ENCODE measurements at places on chromosomes 2 and 18.

- no peak for DNase-seq
Observed at GRCh38 chr2:100699131-100699530, 120.8 kb upstream of the NPAS2 start.

DNA sequence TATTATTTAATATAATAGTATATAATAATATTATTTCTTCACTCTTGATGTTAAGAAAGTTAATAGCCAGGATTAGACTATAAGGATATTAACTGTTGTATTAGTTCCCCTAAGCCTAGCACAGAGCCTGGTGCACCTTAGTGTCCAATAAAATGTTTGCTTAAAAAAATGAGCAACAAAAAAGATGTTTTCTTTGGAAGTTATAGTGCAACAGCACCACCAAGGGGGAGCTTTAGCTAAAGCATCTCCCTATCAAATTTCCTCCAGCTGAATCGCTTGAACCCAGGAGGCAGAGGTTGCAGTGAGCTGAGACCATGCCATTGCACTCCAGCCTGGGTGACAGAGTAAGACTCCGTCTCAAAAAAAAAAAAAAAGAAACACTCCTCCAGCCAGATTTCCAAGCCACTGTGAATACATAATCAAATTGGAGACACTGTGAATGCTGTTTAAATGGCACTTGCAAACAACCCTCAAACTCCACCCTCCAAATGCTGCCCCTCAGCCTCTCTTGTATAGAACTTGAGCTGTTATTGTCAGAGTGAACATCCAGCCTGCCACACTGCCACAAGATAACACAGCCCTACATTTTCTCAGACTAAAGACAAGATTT is 221.9 kb downstream of the DYM start:
- DNase-seq: no peak

DNA sequence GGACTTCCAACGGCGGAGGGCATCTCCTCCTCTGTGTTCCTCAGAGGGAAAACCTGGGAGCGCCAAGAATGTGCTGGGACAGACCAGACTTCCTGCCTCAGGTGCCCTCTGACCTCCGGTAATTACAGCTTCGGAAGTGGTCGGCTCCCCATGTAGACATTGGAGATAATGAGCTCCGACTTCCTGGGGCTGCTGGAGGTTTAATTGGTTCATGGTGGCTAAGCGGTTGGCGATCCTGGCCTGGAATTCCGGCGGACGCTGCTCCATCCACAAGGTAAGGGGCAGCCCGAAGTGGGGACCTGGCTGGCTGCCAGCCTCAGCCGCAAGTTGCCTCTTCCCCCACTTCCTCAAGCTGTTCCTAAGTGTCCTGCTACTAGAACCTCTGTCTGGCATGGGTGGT is 83.2 kb upstream of the EPC2 start:
- no peak for DNase-seq

DNA sequence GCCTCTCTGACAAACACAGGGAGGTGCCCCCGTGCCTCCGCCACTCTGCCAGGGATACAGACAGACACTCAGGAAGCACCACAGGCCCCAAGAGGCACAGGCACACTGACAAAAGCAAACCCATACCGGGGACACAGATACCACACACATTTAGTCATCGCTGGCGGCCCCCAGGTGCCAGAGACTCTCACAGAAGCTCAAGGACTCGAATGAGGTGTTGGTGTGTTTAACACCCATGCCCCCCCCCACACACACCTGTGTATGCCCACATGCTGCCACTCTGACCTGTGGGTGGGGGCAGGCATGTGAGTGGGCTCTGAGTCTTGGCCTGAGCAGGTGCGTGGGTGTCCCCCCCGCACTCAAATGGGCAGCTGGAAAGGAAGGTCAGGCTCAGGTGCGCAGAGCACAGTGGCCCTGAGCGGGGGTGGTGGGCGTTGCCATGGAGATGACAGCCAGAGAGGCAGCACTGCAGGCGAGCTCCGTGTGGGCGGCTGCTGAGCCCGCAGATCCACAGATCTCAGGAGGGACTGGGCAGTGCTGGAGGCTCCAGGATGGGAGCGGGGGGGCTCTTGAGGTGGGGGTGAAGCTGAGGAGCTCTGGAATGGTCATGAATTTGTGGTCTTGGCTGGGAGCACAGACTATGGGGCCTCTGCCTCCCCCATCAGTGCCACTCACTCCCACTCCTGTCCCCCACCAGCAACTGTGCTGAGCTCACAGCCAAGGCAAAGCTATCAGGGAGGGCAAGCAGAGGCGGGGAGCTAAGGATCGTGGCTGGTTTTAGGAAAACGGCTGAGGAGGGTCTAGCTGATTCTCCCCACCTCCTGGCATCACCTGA is 73.9 kb upstream of the TAF1B start:
- DNase-seq: no peak

- DNase-seq: no peak
Observed at GRCh38 chr2:210003359-210003758, 921 bp downstream of the RPE start.

DNA sequence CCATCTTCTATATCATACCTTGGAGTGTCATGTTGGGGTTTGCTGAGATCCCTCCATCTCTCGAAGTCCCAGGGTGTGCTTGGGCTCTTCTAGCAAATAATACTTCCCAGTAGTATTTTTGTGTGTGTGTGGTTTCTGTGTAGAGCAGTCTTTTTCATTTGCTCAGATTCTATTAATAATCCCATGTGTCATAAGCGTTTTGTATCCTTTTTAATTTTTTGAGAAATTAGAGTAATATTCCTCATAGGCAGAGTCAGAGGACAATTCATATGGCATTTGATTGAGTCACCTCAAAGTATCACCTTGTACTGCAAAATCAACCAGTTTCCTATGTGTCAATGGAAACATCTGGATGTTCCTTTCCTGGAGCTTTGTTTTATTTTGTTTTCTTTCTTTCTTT is 37.4 kb upstream of the PPP1R1C start:
- no peak for DNase-seq

DNA sequence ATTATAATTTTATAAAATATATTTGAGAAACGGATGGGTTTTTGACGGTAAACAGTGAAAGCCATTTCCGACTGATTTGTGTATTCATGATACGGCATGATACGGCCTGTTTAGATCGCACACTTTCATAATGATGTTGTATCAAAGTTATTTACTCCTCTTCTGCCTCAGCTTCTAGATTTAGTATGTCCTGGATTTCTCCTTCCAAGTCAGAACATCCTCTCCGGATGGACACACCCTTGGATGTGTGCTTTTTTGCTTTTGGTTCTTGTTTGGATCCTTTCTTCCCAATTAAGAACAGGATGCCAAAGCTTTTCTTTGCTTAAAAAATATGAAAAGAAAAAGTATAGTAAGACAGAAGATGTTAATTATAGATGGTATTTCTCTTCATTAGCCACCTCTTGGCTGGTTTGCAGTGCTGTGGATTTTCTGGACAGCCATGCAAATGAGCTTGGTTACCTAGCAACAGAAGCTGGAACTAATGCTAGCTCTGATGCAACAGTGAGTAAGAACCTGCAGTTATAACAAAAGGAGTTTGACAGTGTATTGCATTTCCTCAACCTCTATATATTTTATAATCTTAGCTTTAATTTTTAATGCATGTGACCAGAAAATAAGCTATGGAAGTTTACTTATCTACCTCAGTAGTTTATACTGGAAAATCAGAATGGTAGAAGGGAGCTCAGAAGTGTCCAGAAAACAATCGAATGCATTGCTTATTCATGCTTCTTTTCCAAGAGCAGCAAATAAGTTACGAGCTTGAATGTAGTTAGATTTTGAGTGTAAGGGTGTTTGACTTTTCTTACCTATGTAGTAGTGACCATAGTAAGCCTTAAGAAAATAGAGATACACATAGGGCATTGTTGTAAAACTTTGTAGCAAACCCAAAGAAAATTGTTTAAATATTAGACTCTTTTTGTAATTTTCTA is 27.9 kb downstream of the RMND5A start:
- no peak for DNase-seq

DNA sequence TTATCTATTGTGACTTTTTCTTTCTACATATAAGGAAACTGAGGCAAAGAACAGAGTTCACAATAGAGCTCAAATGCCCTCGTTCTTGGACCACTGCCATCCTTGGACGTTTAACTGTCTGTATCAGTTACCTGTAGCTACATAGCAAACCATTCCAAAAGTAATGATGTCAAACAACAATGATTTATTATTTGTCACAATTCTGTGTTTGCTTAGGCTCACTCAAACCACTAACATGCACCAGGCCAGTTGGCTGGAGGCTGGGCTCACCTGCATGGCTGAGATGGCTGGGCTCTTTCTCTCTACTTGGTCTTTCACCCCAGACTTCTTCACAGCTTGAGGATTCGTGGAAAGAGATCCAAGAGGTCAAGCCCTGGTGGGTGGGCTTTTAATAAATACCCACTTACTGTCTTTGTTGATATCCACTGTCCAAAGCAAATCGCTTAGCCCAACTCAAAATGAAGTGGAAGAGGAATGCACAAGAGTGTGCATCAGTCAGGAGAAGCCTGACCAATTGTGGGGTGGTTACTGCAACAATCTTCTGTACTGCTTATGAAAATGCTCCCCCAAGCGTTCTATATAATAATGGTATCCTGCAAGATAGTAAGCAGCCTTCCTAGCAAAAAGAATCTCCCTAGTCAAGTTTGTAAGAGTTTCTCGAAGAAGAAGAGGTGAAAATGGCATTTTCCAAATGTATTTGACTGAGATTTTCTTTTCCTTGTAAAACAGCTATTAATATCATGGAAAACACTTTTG is 163.5 kb upstream of the NT5C1B start:
- no peak for DNase-seq

DNA sequence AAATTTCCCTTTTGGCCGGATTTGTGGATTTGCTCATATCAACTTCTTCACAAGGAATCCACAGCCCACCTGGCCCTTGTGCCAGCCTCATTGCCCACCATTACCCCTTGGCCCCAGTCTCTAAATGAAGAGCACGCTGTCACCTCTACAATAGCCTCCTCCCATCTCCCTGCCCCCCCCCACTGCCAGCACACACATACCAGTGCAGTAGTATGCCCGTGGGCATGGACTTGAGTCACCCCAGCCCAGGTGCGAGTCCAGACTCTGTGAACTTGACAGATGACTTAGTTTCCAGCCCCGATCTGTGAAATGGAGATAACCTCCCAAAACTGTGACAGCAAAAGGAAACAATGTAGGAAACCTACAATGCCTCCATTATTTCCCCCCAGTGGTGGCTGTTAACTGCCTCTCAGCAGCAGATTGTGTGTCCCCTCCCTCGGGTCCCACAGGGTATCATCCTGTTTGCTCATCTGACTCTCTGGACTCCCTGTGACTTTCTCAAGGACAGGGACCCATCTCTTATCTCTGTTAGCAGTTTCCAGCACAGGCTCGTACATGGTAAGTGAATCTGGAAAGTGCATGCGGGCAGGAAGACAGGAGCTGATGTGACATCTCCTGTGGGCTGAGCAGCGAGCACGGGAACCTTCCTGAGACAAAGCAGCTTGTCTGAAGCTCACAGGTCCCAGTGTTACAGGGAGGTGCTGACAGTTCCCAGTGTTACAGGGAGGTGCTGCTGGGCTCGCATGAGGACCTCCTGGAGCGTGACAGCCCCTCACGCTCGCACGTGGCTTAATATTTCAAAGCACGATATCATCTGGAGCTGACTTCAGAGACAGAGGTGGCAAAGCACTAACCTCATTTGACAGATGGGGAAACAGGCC is 4.2 kb upstream of the TMEM185B start:
- DNase-seq: no peak

DNA sequence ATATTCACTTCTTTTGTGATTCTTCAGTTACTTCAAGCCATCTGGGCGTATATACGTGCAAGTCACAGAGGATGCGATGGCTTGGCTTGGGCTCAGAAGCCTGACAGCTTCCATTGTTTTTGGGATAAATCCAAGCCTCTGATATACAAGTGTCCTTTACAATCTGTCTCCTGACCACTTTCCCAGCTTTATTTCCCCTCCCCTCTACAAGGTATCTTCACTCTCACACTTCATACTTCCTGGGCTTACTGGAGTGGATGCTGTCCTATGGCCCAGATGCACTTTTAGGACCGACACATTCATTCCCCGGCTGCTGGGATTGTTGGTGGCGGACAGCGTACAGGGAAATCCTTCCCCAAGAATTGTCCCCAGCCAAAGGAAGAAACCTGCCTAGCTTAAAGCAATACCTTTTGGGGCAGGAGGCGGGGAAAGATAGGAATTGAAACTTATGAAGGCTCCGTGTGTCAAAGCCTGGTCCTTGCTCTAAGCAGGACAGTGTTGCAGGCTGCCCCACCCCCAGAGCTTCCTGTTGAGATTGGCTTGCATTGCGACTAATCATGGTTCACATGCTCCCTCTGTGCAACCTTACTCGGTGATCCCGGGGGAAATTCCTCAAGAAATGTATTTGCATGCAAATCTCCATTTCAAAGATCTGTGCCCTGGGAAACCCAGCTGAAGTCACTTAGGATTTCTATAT is 802.9 kb upstream of the ID2 start:
- no peak for DNase-seq

GRCh38 chr2:218041302-218042168 is 27.5 kb upstream of the RUFY4 start:
- no peak for DNase-seq

DNA sequence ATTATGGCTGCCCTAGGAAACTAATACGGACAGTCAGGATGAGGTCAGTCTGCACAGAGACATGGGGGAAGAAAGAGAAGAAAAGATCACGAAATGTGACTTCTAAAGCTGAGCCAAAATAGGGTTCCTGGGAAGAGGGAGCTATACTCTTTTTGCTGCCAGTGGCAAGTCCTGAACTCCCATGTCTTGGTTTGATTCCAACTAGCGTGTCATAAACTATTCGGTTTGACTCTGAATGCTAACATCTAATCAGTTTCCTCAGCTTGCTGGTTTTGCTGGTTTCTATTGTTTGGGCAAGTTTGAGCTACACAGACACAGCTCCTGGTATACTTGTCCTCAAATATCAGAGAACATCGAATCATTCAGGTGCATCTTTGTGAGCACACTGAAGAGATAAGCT is 80.5 kb upstream of the CYP1B1 start:
- DNase-seq: no peak

GRCh38 chr2:66539452-66539851 is 104.5 kb downstream of the MEIS1 start:
- no peak for DNase-seq

DNA sequence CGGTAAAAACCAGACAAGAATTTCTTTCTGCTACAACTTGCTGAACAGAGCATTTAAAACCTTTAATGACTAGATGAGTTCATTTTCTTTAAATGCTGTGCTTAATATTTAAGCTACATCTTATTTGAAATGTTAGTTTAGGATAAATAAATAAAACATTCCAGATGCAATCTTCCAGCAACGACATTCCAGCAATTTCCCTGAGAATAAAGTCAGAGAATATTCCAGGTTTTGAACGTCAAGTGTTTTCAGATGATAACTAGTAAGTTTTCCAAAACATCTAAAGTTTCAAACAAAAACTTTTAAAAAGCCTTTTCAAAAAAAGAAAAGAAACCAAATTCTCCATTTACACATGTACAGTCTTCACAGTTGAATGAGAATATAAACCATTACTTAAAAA is 104.8 kb downstream of the PPP1R1C start:
- no peak for DNase-seq

GRCh38 chr2:20674974-20675679 is 8.2 kb downstream of the GDF7 start:
- DNase-seq: no peak

DNA sequence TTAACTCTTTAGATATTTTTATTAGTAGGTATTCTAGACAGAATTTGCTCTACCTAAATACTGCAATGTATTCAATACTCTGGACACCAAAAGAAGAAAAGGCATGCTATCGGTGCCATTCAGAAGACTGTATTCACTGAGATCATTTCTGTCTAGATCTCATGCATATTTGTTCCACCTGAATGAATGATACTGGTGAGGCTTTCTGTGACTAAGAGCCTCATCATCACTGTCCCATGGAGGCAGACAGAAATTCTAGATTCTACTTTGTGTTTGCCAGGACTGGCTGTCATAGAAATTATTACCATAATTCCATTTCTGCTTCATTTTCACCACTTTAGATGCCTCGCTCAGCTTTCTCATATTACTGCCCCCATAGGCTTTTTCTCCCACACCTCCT is 340.7 kb downstream of the MBD2 start:
- no peak for DNase-seq
